ENCODE measurements at places on chromosomes 1 and 21. TPM values are rescaled to one million over a fixed set of nuclear protein-coding genes. Genes with fewer than 3 reads are reported as not detected.

GRCh38 chr1:108570998-108571401 is 11.1 kb downstream of the EEIG2 start:
- no peak for DNase-seq

EPHA2 gene
- 264 TPM for total RNA-seq

GRCh38 chr1:41627491-41628280 is 143.2 kb upstream of the EDN2 start:
- no peak for DNase-seq

DNA sequence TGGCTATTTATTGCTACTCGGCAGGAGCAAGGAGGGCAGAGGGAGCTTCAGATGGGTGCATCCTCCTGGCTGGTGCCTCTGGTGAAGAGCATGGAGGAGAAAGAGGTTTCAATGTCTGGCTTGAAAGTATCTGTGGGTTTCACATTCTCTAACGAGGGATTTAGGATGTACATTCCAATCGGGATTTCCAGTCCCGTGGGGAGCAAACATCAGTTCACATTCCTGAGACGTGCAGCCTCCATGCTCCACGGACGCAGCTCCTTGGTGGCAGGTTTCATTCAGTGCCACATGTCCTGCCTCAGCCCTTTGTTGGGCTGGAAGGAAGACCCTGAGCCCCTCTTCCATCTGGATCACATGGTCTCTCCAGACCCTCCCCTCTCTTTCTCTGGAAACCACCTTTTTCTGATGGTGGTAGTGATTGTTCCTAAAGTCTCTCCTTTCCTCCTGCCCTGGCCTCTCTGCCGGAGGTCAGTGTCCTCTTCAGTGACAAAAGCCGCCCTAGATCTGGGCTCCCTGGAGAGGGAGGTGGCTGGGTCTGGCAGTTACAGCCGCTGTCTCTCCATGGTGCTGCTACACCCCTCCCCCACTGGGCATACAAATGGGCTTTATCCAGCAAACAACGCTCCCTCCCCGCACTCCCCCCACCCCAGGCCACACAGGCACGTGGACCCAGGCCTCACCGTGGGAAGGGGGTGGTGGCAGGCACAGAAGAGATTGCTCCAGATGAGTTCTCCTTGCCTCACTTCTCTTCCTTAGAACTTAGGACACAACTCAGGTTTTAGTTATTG is 826 bp upstream of the CA14 start:
- no peak for DNase-seq

FGR gene
- total RNA-seq, result 18.4 TPM

WNT2B gene
- total RNA-seq, result 16.0 TPM

OTUD3 gene
- 4.9 TPM for total RNA-seq

GRCh38 chr21:27450216-27450615 is 483.3 kb upstream of the ADAMTS5 start:
- no peak for DNase-seq

- no peak for DNase-seq
Measured at GRCh38 chr1:20080441-20081352, 10.7 kb downstream of the PLA2G5 start.

DNA sequence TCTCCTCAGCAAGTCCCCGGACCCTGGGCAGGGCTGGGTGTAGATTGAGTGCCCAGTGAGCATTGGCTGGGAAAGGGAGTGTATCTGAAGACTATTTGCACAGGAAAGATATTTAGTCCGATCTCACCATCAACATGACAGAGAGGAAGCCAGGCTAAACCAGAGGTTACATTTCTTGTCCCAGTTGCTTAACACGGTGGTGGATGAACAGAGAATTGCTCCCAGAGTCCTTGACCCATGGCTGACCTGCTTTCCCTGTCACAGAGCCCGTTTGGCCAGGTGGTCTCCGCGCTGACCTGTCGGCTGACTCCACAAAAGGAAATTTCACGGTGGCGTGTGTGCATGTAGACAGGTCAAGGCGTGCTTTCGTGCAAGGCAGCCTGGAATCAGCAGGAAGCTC is 83.5 kb downstream of the BEND5 start:
- DNase-seq, result no peak

GRCh38 chr21:28235169-28235895 is 757.3 kb downstream of the LTN1 start:
- DNase-seq, result no peak

- DNase-seq, result no peak
Measured at GRCh38 chr1:51569284-51570062, 47.4 kb upstream of the OSBPL9 start.

TENT5C gene
- 4.2 TPM for total RNA-seq

DNA sequence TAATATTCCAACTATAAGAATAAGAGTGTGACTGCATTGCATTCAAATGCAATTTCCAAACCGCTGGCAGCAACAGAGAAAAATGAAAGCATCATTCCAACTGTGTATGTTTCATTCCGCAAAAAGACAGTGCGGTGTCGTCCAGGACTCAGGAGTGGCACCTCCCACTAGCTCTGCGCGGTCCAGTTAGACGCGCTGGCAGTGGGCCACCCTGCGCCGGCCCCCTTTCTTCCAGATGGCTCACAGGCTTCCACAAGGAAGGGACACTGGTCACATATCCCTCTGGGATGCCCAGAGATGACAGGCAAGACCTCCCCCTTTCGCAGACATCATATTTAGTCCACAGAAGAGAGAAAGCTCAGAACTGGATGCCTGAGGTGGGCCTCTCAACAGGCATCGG is 11.9 kb downstream of the WRAP73 start:
- no peak for DNase-seq

TCP10L gene
- total RNA-seq, result not detected

GRCh38 chr1:81431624-81432000 is 369.1 kb upstream of the ADGRL2 start:
- no peak for DNase-seq

DNA sequence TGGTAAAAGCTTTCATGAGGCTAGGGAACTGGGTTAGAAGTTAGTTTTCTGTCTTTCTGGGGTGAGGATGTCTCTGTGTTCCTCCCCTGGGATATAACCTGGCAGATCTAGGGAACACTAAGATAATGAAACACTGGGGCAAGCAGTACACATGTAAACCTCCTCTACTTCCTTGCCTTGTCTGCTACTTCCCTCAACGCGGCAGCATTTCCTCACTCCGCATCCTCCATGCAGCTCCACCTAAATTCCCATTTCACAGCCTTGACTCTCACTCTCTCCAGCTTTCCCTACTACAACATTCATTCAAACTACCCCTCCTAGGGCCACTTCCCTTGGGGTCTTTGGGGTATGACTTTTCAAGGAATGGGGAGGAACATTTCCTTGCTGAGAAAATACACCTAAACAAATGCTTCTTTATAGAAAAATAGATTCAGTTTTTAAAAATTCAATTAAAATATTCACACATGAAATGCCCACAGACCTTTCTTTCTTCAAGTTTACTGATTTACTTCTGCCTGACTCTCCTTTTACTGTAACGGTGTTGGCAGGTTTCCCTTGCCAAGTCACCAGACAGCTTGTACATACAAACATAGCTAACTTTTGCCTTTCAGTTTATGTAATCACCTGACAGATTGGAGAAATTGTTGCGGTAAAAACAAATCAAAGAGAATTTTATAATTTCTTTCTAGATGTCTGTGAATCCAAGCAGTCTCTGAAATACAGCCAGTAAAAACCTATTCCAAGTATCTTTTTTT is 90.1 kb downstream of the TNFSF18 start:
- DNase-seq, result no peak

CHI3L2 gene
- 5.6 TPM for total RNA-seq

PCP4L1 gene
- total RNA-seq, result 3.7 TPM

GRCh38 chr1:206128196-206128595 is 11.0 kb upstream of the AVPR1B start:
- no peak for DNase-seq

- DNase-seq, result no peak
Measured at GRCh38 chr1:242449661-242450060, 74.8 kb downstream of the PLD5 start.

DNA sequence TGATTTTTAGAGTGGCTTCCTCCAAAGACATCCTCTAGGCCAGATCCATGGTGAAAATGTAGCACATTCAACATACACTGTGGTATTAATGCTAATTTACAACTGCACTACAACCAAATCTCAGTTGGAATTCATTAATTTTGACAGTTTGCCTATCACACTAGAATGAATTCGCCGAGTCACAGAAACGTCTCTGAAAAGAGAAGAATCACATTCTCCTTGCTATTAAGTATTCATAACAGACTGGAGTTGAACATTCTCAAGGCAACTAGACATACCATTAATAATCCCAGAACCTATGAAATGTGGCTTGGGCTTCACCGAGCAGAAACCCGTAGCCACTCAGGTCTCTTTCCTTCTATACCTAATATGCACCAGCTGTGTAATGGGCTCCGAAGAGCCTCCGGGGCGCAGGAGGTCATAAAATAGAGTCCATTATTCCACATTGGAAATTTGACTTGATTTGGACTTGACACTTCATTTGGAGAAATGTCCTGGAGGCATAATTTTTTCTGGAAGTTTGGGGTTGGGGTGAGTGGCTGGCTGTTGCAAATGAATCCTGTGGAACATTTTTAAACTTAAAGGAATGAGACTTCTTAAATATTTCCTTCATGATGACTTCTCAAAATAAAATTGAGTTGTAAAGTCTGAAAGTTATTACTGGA is 117.1 kb downstream of the DSCAM start:
- DNase-seq, result no peak

DNA sequence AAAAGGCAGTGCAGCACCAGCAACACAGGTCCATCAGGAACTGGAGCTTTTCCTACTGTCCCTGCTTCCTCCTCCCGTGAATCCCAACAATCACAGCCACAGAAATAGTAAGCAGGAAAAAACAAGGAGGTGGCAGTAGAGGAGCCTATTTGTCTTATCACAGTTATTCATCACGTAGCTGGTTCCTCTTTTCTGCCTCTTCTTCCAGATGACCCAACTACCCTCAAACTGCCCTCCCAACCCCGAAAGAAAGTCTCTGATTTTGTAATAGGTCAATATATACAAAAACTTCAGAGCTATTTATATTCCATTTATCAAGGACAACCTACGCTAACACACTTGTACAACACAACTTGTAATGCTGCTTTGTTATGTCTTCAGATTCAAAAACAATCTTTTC is 21.4 kb downstream of the GNB1 start:
- no peak for DNase-seq

DNA sequence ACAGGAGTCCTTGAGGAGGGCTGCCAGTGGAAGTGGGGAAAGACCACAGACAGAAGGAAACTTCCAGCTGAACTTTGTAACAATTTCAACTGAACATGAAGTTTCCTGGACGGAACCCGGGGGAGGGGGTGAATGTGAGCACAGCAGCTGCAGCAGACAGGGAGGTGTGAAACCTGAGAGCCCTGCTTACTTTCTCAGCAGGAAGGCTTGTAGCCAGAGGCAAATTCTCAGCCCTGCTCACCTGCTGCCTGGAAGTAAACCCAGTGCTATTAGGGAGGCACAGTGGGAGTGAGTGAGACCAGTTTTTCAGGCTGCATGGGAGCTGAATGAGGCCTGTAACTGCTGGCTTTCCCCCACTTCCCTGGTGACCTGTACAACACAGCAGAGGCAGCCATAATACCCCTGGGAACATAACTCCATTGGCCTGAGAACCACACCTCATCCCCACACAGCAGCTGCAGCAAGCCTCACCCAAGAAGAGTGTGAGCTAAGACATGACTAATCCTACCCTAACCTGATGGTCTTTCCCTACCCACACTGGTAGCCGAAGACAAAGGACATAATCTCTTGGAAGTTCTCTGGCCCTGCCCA is 9.6 kb upstream of the SPRR2F start:
- DNase-seq, result no peak

RSBN1 gene
- 24.1 TPM for total RNA-seq

OLIG1 gene
- not detected for total RNA-seq
